ENCODE measurements at places on chromosomes 1 and 21. TPM values are rescaled to one million over a fixed set of nuclear protein-coding genes. Genes with fewer than 3 reads are reported as not detected.

- no peak for DNase-seq
These were observed 975.7 kb upstream of the ADGRL4 start for GRCh38 chr1:79982211-79982610.

Gene FCRL5
- not detected for total RNA-seq

DNA sequence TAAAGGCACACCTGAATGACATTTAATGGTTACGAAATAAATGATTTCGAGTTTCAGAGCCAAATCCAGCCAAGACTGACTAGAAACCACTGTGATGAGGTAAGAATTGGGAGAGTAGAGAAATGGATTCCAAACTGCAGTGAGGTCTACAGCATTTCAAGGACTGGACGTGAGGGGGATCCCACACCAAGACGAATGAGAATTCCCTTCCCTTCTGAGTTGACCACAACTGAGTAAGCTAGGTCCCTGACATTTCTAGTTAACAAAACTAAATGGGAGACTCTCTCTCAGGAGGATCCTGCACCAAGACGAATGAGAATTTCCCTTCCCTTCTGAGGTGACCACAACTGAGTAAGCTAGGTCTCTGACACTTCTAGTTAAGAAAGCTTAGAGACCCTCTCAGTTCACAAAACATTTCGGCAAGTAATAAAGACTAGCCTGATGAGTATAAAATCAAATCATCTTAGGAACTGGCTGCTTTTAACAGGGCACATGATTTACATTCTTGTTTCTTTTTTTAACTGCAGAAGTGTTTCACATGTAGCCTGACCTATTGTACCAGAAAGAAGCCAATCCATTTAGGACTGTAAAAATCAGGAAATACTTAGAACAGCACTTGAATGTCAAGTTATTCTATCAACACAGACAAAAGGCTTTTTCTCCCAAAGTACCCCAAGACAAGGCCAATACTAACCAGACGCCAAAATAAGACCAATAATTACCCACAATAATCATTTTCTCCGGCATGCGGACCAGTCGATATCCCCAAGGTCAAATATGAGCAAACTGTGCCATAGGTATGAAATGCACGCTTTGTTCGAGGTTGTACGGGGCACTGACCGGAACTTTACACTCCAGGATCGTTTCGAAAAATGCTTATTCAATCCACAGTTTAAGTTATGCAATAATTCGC lies 1.4 kb upstream of the SPATA1 start:
- DNase-seq, result peak; percentile 78

Gene MPZ
- total RNA-seq, result 0.89 TPM

Gene HSPA6
- total RNA-seq, result 0.44 TPM

DNA sequence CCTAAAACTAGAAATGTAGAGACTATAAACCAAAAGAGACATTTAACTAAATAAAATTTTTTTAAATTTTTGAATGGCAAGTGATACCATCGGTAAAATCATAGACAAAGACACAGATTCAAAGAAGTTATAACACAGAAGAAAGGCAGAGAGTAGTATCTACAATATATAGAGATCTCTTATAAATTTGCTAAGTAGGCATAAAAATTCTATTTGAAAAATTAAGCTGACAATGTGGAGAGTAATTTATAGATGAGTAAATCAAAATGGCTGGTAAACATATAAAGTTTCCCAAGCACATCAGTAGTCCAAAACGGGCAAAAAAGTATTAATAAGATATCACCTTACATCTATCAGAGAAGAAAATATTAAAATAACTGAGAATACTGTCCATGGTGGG lies 1061.0 kb downstream of the ADGRL2 start:
- no peak for DNase-seq

DNA sequence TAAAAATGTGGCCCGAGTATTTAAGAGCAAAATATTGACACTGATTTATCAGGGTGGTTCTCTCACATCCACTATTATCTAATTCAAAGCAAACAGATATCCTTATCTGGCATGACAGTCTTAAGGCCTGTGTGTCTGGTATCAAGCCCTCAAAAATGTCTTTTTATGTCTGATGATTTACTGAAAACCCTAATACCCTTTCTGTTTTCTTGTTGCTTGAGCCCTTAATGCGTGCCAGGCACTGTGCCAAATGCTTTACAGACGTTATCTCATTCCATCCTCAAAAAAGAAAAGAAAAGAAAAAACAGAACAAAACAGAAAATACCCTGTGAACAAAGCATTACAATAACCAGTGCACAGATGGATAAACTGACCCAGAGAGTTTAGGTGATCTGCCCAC lies 5.7 kb downstream of the DUSP23 start:
- no peak for DNase-seq

Gene PRRC2C
- total RNA-seq, result 39.1 TPM

DNA sequence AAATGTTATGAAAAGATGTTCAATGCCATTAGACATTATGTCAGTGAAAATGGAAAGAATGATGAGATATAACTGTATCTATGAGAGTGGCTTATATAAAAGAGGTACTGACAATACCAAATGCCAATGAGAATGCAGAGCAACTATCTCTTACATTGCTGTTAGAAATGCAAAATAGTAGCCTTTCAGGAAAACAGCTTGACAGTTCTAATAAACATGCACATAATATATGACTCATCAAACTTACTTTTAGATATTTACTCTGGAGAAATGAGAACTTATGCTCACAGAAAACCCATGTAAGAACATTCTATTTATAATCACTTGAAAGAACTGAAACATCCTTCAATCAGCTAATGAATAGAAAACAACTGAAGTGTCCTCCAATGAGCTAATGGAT lies 996.7 kb upstream of the ADGRL4 start:
- DNase-seq, result no peak

GRCh38 chr1:152110860-152111514 lies 4.3 kb downstream of the TCHH start:
- no peak for DNase-seq

Gene ZSCAN20
- 5.9 TPM for total RNA-seq

GRCh38 chr1:14321422-14321821 lies 277.1 kb upstream of the KAZN start:
- no peak for DNase-seq

- no peak for DNase-seq
These were observed 15.7 kb downstream of the TFF3 start for GRCh38 chr21:42299324-42300044.

Gene SLAMF7
- 3.9 TPM for total RNA-seq

DNA sequence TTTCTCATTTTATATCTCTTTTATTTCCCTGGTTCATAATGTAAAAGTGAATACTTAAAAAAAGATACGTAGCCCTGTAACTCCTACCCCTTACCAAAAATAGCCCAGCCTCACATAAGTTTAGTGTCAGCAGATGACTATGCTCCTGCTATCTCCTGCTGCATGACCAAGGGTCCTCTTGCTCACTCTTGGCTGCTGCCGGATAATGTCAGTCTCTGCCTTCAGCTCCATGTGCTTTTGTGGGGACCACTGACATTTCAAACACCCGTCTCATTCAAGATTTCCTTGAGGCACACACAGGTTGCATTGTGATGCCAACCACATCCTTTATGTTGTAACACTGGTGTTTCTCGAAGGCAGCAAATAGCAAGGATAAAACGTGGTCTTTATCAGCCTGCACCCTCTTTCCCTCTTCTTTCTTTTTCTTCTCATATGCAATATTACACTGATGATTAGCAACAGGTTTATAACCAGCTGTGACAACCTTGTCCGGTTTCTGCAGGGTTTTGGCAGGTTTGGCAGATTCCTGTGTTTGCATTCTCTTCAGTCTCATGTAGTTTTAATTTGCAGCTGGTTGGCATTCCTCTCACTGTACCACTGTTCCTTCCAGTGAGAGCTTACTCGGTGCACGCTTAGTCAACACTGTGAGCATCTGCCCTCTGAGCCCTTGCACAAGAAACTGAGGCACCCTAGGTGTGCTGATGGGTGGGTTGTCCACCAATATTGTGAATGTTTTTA lies 62.2 kb downstream of the ZNF684 start:
- DNase-seq, result no peak

GRCh38 chr1:114671939-114672275 lies 2.1 kb upstream of the DENND2C start:
- DNase-seq, result no peak

DNA sequence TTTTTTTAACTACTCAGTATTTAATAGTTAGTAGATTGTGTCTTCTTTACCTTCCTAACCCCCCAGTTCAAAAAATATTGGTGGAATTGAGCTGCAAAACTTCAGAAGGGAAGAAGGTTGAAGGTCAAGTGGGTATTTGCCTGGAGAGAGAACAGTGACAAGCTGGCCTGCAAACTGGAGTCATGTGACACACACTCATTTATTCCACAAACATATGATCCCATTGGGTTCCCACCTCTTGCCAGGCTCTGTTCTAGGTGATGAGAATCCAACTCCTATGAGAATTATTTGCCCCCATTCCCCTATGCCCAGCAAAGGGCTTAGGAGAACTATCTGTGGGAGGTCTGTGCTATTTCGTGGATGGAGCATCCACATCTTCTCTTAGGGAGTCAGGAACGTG lies 3.5 kb upstream of the PEF1 start:
- DNase-seq, result no peak

Gene KCNK1
- total RNA-seq, result 5.9 TPM

GRCh38 chr21:43864313-43864961 lies 586 bp upstream of the AGPAT3 start:
- DNase-seq, result peak; percentile 18

Gene TTLL7
- 5.7 TPM for total RNA-seq

DNA sequence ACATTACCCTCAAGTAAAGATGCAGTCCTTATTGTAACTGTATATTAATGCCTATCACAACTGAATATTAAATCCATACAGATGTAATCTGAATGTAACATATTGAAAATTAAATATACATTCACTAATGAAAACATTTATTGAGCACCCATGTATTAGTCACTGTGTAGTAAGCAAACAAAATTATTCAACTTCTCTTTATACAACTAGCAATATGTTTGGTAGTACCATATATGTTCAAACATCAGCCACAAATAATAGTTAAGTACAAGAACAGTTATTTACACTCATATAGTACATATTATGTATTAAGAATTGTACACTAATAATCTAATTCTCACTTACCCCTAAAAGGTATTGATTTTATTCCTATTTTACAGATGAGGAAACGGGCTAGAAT lies 17.9 kb downstream of the KIF14 start:
- DNase-seq, result no peak

Gene TSSK3
- total RNA-seq, result not detected

- DNase-seq, result no peak
These were observed 75.4 kb downstream of the AHCTF1 start for GRCh38 chr1:246856371-246856770.

DNA sequence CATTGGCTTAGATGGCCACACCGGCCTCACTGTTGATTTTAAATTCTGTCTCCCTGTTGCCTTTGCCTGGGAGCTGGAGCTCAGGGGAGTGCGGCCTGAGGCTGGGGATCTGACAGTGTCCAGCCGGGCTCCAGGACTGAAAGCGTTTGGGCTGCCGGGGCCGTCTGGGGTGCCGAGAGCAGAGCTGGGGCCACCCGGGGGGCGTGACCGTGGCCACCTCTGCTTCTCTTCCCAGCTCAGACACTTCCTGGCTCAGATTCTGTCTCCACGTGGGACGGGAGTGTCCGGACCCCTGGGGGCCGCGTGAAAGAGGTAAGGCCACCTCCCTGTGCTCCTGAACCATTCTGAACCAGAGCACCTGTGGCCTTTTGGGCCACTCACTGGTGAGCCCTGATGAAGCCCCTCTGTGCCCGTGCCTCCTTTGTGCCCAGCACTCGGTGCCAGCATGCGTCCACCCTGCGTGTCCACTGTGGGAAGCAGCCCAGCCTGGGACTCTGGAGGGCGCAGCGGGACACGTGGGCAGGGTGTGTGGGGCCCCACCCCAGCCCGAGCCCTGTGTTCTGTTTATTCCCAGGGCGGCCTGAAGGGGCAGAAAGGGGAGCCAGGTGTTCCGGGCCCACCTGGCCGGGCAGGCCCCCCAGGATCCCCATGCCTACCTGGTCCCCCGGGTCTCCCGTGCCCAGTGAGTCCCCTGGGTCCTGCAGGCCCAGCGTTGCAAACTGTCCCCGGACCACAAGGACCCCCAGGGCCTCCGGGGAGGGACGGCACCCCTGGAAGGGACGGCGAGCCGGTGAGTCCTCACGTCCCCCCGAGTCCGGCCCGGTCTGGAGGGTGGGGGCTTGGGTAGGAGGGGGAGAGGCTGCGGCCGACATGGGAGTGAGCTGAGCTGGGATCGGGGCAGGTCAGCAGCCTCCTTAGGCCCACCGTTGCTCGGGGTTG lies 64.8 kb downstream of the SLC19A1 start:
- DNase-seq, result no peak

- DNase-seq, result no peak
These were observed 176.3 kb downstream of the DENND1B start for GRCh38 chr1:197598935-197599334.

DNA sequence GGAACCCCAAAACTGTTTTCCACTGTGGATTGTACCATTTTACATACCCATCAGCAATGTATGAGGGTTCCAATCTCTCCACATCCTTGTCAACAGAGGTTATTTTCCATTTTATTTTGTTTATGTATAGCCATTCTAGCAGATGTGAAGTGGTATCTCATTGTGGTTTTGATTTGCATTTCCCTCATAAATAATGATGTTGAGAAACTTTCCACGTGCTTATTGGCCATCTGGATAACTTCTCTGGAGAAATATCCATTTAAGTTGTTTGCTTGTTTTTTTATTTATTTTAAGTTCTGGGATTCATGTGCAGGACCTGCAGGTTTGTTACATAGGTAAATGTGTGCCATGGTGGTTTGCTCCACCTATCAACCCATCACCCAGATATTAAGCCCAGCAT lies 280.2 kb upstream of the USP25 start:
- no peak for DNase-seq

GRCh38 chr1:156081180-156081916 lies 917 bp downstream of the MEX3A start:
- DNase-seq, result no peak

- DNase-seq, result peak; percentile 42
These were observed 261.5 kb upstream of the VAMP3 start for GRCh38 chr1:7509598-7509997.

- DNase-seq, result peak; percentile 33
These were observed 133.1 kb upstream of the NFIA start for GRCh38 chr1:60949154-60949825.

GRCh38 chr1:101152633-101153032 lies 84.2 kb upstream of the S1PR1 start:
- no peak for DNase-seq

Gene DYNLT4
- not detected for total RNA-seq

DNA sequence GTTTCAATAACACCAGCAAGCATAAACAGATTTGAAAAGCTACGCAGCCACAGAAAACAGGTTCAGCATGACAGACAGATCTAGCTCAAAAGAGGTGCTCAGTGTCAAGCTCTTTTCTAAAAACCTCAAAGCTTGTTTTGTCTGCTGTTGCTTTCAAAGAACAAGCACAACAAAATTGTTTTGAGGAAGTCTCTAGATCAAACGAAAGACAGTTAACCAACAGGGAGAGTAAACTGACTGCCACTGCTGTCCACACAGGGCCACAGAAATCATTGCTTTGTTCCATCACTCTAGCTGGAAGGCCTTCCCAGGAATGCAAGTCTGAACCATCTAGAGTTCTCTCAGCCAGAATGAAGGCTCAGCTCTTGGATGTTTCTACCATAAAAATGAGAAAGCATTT lies 12.8 kb downstream of the APP start:
- no peak for DNase-seq
